ENCODE measurements at places on chromosomes 13 and 19.

GRCh38 chr13:97262058-97262457 lies 39.9 kb downstream of the MBNL2 start:
- no peak for DNase-seq

DNA sequence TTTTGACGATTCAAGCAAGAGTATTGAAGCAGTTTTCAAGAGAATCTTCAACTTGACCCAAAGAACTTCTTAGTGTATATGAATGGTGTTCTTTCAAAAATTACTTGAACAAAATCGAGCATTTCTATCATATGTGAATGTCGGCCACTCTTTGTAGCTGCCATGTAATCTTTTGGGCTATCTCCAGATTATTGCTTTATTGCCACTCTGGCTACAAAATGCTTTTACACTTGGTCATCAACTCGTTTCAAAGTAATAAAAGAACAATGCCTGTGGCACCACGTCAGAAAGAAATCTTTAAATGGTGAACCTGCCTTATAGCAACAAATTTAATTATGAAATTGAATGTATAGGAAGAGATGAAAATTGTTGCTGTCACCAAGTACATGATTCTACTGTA lies 834.5 kb downstream of the GPC5 start:
- DNase-seq: no peak

DNA sequence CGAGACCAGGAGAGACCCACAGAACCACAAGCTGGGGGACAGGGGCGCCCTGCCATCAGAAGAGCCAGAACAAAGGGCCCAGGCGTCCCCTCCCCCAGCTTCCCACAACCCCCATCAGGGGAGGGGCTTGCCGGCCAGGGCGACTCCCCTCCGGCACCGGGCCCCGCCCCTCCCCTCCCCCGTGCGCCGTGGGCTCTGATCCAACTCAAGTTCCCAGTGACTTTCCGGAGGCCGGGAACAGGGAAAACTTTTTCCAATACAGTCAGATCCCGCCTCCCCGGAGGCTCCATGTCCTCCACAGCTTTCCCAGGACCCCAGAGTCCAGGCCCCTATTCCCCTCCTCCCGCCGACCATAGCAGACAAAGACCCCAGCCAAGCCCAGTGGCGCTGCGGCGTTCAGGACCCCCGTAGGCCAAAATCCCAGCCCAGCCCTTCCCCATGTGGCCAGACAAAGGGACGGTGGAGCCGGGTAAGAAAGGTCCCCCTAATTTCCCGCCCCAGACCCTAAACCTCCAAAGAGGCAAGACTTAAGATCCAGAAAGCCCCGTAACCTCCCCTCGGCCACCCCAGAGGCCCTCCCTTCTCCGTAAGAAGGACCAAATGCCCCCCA lies 673 bp downstream of the TEAD2 start:
- DNase-seq: no peak

DNA sequence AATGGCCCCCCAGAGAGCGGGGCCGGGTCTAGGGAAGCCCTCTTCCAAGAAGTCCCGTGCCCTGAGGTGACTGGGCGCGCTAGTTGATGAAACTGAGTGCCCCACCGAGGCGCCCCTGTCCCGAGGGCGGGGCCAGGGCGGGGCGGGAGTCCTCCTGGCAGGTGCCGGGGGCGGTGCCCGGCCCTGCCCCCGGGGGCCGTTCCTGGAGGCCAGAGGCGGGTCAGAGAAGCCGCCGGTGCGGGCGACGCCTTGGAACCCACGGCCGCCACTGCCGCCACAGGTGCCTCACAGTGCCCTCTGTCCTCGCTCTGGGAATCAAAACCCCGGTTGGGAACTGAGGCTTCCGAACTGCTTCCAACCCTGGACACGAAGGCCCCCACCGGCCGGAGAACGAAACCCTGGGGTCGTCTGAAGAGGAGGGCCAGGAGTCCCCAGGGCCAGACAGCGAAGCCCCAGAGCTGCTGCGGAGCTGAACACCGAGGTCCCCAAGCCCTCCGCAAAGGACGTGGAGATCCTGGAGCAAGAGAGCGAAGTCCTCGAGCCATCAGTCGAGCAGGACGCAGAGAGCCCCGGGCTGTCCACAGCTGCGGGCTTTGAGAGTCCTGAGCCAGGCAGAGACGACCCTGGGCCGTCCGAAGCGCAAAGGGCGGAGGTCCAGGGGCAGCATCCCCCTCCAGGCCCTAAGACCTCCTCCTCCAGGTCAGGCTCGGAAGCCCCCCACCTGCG lies at the start of gene MISP3:
Gene MISP3 (plus strand): TSS at position 252 of the 726 bp plus-strand sequence. CDS start 524 bp downstream, outside the sequence.
- no peak for DNase-seq

DNA sequence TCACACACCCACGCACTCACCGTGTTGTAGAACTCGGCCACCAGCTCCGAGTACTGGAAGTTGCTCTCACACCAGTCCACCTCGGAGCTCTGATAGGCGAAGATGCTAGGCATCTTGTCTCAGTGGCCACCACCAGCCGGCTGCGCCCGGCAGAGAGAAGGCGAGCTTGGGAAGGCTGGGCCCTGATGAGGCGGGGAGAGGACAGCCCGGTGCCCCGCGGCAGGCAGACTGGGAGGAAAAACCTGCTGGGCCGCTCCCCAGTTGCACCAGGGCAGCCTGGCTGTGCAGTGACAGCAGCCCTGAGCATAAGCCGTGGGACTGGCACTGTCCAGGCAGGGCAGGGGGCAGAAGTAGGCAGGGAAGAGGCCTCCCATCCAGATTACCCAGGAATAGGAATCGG lies at the start of gene ACER1:
Gene ACER1 (minus strand): TSS at position 174 of the 400 bp plus-strand sequence. CDS start 61 bp downstream, at position 113.
- no peak for DNase-seq

GRCh38 chr13:49602005-49602404 lies 16.6 kb upstream of the RCBTB1 start:
- no peak for DNase-seq

DNA sequence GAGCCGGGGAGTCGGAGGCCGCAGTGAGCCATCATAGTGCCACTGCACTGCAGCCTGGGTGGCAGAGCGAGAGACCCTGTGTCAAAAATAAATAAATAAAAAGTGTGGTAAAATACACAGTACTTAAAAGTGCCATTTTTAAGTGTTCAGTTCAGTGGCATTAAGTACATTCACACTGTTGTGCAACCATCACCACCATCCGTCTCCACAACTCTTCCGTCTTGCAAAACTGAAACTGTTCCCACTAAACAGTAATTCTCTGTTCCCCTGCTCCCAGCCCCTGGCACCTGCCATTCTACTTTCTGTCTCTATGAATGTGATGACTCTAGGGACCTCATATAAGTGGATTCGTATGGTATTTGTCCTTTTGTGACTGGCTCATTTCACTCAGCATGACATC lies 13.3 kb downstream of the SLC25A42 start:
- DNase-seq: no peak

GRCh38 chr13:80586356-80586755 lies 245.4 kb upstream of the SPRY2 start:
- no peak for DNase-seq

GRCh38 chr19:4987692-4988370 lies 18.9 kb downstream of the KDM4B start:
- DNase-seq: no peak

DNA sequence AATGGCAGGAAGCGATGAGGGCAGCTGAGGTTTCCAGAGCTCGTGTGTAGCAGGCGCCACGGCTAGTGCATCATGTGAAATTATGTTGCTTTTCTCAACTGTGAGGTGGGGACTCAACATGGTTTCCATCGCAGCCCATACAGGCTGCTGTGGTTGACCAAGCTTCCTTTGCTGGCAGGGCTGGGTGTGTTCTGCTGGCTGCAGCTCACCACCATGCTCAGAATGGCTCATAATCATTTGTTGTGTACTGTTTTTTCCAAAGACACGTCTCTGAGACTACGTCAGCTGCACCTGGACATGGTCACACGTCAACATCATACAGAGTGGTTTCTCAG lies 16.1 kb upstream of the RASA3 start:
- no peak for DNase-seq

DNA sequence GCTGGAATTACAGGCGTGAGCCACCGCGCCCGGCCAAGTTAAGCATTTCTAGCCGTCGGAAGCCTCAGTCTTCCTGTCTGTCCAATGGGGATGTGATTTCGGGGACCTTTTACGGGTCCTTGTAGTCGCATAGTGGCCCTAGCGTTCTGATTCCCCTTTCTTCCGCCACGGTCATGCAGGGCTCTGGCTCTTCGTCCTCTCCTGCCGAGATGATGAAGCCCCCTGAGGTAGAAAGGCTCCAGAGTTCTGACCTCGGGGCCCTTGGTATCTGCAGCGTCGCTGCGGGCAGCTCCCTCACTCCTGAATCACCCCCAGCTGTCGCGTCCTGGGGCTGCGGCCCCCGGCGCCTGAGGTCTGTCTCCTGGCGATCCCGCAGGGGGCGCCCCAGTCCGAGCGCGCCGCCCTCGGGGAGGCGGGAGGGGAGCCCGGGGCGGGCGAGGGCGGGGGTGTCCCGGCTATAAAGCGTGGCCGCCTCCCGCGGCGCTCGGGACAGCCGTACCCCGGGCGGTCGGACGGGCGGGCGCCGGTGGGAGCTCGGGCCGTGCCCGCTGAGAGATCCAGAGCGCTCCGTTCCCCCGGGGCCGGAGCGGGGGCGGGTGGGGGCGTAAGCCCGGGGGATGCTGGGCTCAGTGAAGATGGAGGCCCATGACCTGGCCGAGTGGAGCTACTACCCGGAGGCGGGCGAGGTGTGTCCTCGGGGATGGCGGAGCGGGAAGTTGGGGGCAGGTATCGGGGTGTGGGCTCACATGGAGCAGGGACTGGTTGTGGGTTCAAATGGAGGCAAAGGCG lies at the start of gene FOXA3:
Gene FOXA3 (plus strand): TSS at position 487 of the 789 bp plus-strand sequence. CDS start 131 bp downstream, at position 618.
- DNase-seq: no peak

GRCh38 chr19:413756-414420 lies 4.9 kb upstream of the C2CD4C start:
- no peak for DNase-seq

GRCh38 chr19:44753932-44754749 lies 5.6 kb downstream of the BCL3 start:
- no peak for DNase-seq

DNA sequence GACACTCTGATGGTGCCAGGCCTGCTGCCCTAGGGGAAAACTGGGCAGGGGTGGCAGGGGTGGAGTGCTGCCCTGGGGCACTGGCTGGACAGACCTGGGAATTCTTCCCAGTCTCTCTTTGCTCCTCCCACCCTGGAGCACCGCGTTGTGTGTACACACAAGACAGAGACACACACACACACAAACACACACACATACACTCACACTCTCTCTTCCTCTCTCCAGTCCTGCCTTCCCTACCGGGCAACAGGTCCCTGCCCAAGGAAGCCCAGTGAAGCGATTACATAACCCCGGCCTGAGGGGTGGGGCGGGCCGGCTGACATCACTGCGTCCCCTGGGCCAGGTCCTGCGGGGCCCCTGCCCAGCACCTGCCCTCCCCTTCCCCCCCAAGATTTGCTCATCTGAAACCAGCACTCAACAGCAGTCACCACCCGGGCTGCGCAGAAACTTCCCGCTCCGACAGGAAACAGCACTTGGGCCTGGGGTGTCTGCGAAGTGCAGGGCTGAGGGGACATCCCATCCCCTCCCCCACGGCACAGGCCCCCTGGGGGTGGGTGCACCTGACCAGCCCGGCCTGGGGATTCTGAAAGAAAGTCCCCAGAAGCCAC lies 1.2 kb downstream of the MKNK2 start:
- DNase-seq: no peak

GRCh38 chr13:51298812-51299211 lies 40.7 kb upstream of the SERPINE3 start:
- DNase-seq: no peak

DNA sequence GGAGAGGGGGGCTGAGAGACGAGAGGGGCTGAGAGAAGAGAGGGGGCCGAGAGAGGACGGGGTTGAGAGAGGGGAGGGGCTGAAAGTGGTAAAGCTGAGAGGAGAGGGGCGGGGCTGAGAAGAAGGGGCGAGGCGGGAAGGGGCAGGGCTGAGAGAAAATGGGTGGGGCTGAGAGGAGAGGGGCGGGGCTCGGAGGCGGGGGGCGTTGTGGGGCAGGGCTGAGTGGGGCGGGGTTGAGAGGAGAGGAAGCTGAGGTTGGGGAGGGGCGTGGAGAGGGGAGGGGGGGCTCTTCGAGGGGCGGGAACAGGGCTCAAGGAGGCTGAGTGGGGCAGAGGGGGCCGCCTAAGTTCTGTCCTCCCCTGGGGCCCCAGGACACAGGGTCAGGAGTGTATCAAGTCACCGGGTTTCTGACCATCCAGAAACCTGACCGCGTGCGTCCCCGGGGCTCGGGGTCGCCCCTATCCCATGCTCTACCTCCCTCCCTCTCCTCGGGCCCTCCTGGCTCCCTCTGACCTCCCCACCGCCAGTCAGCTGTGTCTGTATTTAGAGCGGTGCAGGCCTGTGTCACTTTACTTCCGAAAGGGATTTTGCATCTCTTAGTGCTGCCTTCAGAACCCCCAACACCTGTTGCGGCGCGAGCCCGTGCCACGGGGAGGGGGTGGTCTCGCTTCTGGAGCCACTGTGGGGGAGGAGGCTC lies 38.6 kb upstream of the SEMA6B start:
- DNase-seq: no peak

DNA sequence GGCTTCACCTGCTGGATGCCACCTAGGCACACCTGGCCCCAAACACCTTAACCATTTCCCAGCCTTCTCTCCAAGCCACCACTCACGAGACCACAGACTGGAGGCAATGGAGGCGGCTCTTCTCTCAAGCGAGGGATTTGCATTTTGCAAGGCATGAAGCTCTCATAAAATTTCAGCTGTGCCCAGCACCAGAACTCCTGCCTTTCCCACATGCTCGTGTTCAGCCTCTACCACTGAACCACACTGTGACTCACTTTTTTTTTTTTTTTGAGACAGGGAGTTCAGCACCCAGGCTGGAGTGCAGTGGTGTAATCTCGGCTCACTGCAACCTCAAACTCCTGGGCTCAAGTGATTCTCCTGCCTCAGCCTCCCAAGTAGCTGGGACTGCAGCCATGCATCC lies 10.6 kb downstream of the NANOS3 start:
- no peak for DNase-seq

DNA sequence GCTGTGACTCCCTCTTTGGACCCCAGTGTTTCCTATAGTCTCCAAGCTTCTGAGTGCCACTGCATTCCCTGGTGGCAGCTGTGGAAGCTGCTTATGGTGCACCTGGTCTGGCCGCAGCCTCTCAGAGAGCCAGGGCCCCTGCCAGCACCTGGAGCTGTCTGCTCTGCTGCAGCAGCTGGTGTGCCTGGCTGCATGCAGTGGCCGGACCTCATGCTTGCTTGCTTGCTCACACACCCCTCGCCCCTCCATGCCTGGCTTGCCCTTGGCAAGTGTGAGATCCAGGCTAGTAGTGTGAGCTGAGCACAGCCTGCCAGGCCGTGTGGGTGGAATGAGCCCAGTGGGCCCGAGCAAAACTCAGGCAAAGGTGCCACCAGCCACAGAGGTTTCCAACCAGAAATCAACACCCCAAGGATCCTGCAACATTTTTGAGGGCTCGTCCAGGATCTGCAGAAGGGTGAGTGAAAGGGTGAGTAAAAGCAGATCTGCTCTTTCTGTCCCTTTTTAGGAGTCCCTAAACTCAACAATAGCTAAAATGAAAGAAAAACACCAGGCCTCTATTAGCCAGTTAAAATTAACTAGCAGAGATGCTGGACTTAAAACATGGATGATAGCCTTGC lies 7.6 kb upstream of the MLLT1 start:
- no peak for DNase-seq

DNA sequence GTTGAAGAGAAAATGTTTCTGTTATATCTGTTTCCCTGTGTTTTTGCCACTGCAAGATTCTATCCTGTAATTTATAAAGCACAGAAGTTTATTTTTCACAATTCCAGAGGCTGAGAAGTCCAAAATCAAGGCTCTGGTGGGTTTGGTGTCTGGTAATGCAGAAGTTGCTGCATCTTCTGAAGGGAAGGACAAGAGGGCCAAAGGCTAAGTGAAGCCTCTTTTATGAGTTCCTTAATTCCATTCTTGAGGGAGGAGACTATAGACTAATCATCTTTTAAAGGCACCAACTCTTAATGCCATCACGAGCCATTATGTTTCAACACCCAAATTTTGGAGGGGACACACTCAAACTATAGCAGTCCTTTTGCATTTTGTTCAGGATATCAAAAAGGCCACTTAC lies 34.1 kb upstream of the WDFY2 start:
- DNase-seq: no peak

GRCh38 chr19:38506723-38507550 lies 73.4 kb downstream of the RYR1 start:
- DNase-seq: no peak

Measured in cortex of kidney (tissue), 1 donor.